ENCODE measurements at places on chromosomes 7 and 10.

DNA sequence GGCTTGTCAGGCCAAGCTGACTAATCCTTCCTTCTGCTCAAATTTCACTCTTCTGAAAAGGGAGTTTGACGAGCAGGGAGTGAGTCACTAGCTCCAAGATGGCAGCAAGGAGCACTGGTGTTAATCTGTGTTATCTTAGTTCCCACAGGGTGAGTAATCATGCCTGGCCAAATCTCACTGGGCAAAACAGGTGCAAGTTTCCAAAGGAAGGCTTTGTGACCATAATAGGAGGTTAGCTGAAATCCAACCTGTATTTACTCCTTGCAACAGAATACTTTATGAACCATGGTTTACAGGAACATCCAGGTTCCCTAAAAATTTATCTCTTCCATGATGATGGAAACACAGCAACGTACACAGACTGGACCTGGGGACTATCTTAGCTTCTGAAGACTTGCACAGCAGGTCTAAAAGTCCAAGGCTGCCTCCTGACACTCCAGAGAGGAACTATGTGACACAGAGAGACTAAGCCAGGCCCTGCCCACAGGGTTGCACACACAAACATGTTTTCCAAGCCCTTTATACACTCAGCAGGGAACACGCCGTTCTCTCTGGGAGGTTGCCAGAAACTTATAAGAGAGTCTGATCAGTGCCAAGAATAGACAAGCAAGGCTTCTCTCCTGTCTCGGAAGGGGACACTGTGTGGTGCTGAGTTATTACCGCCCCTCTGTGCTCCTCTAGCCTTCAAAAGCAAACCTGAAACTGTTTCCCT, 46.3 kb downstream of the PDK4 start:
- peak; percentile 68 for DNase-seq

- no peak for DNase-seq
Observed at GRCh38 chr10:44309361-44309760, 75.5 kb downstream of the CXCL12 start.

DNA sequence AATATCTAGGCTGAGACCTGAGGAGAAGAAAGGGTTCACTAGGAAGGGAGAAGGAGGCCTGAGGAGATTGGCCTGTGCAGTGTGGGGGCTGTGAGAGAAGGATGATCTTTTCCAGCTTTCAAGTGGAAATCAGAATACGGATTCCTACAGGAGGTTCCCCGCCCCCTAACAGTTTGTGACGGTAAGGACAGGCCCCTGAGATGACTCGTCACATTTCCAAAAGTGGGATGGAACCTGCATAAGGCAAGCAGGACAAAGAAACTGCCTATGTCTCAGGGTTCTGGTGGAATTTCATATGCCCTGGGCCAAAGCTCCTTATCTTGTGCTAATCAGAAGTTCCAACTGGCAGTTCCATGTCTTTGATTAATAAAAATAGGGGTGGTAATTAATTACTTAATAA, 275.6 kb downstream of the SNX10 start:
- no peak for DNase-seq

DNA sequence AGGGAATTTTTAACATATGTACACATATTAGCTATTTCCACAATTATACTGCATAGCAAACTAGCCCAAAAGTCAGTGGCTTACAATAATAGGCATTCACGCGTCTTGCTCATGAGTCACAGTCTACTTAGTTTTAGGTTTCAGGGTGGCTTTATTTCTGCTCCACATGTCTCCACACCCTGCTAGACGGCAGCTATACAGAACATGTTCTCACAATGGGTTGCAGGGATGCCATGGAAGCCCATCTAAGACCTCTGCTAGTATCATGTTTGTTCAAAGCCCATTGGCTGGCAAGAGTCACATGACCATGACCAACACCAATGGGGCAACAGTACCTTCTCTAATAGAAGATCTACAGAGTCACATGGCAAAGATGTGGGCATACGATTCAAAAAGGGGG, 96.3 kb upstream of the NEBL start:
- DNase-seq = peak; percentile 68

GRCh38 chr7:54839575-54840213, 80.7 kb upstream of the SEC61G start:
- peak; percentile 33 for DNase-seq

DNA sequence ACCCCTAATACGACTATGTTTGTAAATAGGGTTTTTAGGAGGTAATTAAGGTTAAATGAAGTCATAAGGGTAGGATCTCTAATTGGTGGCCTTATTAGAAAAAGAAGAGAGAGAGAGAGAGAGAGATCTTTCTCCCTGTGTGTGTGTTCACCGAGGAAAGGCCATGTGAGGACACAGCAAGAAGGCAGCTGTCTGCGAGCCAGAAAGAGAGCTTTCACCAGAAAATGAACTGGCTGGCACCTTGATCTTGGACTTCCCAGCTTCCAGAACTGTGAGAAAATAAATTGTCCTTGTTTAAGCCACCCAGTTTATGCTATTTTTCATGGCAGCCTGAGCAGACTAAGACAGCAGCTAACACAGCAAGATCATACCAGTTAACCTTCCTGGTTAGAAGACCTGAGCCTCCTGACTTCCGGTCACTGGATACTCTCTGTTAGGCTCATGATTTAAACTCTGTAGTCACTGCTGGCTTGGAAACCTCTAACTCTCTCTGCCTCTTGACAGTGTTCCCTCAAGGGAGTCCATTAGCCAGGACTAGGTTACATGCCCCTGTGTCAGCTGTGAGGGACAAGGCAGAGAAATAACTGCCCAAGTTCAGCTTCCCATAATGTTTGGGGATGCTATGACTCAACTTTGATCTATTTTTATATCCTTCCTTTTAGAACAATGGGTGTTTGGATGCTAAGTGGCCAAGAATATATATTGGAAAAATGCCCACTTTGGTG, 102.3 kb downstream of the DYNC1I1 start:
- DNase-seq = no peak

GRCh38 chr10:119650692-119651513, at the start of gene BAG3:
BAG3 (plus strand) TSS chr10:119651380; CDS start chr10:119651676, 296 bp downstream.
- DNase-seq = peak; percentile 91

- no peak for DNase-seq
Observed at GRCh38 chr10:45454859-45455258, 80.8 kb downstream of the ALOX5 start.

DNA sequence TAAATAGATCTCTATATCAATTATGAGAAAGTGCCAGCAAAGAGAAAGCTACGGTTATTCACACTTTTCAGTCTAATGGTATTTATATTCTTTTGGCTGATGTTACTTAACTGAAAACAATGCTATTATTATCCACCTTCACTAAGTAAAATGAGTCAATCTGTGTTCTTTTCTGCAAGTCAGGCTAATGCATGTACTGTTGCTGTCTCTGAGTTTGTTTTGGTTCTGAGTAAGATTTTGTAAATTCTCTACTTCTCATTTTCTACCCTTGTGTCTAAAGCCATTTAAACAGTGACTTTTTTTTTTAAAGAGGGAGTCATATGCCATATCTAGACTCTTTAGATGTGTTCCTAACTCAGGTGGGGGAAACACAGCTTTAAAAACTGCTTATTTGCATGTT, 7.5 kb downstream of the VWC2 start:
- DNase-seq = no peak

- DNase-seq = no peak
Observed at GRCh38 chr7:20193873-20194272, 23.3 kb downstream of the MACC1 start.

DNA sequence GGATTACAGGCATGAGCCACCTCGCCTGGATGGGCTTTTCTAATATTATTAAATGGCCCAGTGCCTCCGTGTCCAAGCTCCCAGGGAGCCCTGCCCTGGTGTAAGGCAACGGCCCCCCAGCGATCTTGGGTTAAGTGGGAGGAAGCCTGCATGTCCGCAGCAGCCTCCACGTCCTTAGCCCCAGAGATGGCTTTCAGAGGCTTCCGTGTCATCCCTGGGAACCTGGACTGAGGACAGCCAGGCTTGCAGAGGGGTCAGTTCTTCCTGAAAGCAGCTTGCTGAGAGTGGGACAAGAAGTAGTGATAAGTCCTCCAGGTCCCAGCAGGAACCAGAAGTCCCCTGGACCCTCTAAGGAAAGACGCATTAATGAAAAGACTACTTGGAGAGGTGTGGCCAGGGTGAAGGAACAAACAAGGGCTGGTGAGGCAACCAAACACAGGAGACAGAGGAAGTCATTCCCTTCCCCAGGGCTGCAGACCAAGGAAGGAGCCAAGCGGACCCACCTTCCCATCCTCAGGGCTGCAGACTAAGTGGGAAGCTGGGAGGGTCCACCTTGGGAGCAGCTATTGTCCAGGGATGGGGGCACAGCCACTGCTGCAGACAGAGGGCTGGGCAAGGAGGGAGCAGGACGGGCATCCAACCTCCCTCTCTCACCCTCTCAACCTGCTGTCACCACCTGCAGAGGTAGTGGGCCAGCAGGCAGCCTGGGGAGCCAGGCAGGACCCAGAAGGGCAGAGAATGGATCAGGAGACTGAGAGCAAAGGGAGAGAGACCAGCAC, 13.0 kb upstream of the INSIG1 start:
- no peak for DNase-seq

- DNase-seq = no peak
Observed at GRCh38 chr10:11505639-11506038, 105.8 kb downstream of the USP6NL start.

DNA sequence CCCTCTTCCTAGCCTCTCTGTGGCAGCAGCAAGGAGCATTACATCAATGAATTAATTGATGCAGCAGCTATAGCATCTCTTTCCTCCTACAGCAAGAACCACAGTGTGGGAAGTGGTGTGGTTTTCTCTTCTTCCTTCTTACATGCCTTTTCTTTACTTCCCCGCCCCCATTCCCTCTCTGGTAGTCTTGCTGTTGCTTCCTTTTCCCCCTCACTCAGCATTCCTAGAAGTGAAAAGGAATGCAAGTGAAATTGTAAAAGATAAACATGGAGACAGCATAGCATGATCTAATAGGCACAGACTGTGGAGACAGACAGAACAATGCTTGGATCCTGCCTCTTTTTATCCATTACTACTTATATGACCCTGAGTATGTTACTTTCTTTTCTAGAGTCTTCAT, 370.5 kb upstream of the BMPER start:
- peak; percentile 86 for DNase-seq

- DNase-seq = no peak
Observed at GRCh38 chr7:149457766-149458165, 3.1 kb downstream of the ZNF777 start.

DNA sequence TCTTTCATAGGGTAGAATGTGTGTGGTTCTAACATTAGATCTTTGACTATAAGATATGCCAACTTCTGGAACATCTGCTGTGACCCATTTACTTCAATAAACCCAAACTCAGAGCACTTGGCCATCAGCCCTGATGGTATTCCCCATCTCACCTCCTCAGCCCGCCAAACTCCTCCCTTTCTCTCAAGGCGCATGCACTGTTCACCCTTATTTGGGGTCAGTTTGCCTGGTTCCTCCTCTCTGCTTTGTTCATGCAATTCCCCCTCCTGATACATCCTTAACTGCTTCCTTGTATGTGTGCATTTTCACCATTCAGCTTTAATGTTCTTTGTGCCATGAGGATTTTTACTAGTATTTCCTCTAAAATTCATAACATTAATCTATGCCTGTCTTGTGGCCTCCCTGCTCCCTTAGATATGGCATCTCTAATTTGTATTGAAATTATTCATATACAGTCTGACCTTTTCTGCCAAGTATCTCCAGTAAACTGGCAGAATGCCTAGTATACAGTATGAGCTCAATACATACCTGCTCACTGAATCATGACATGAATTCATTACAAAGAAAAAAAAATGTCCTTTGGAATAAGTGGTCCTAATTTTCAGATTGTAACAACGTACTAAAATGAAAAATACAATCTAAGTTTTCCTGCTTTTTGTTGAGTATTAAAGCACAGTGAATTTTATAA, 336.8 kb upstream of the IGFBP3 start:
- DNase-seq = peak; percentile 93

DNA sequence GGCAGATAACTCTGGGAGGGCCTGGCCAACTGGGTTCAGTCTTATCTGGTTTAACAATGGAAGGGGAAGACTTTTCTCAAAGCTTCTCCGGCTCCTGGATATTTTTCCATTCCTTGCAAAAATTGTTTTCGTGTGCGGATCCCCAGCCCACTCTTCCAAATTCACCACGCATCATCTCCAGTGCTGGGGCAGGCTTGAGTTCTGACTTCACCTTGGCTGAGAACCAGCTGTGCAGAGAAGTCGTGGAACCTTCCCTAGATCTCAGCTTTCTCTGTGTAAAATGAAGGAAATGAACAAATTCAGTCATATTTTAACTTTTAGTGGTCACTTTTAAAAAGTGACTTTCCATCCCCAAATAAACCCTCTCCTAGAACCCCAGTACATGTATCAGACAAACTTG, 297.0 kb downstream of the TCF7L2 start:
- no peak for DNase-seq

DNA sequence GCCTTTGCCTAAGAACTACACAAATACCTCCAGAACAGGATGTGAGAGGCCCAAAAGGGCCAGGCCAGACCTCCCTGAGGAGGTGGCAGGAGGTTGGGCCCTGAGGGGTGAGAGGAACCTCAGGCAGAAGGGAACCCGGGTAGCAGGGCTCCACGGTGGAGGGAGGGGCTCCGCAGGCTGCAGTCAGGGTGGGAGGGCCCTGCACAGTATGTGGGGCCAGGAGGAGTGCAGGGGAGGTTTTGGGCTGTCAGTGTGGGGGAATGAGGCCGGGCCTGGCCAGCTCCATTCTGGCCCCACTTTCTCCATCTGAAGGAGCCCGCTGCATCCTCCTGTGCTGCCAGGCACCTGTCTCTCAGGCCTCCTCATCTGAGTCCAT, 25.9 kb downstream of the DNAJB12 start:
- no peak for DNase-seq

DNA sequence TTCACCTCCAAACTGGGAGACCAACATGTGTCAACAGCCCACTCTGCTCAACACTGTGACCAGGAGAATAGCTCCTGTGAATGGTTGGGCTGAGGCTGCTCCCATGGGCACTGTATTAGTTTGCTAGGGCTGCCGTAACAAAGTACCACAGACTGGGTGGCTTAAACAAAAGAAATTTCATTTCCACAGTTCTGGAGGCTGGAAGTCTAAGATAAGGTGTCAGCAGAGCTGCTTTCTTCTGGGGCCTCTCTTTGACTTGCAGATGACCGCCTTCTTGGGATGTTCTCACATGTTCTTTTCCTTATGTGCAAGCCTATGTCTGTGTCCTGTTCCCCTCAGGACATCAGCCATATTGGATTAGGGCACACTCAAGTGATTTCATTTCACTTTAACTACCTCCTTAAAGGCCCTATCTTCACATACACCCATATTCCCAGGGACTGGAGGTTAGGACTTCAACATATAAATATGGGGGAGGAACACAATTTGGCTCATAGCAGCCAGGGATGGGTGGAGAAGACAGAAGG, 90.3 kb downstream of the CPED1 start:
- no peak for DNase-seq

Measured in fibroblast of skin of back (primary cell).